Cerebellar cortex (tissue), 1 donor: ENCODE measurements at places on chromosomes 11 and 22.

DNA sequence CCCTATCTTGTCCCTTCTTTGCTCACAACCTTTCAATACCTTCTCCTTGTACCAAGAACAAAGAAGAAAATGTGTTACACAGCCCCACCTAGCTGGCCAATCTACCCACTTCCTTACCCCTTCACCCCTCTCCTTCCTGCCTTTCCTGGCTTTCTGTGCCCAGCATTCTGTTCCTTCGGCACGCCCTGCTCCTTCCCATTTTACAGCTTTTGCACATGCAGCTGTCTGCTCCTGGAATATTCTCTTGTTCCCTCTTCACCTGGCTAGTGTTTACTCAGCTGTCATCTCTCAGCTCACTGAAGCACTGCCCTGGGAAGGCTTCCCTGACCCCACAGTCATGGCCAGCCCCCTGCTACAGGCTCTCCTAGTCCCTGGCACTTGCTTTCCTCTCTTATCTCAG is 30.7 kb downstream of the SERPINH1 start:
- no peak for DNase-seq

GRCh38 chr11:81787584-81788049 is 946.0 kb downstream of the FAM181B start:
- DNase-seq = peak; percentile 3

DNA sequence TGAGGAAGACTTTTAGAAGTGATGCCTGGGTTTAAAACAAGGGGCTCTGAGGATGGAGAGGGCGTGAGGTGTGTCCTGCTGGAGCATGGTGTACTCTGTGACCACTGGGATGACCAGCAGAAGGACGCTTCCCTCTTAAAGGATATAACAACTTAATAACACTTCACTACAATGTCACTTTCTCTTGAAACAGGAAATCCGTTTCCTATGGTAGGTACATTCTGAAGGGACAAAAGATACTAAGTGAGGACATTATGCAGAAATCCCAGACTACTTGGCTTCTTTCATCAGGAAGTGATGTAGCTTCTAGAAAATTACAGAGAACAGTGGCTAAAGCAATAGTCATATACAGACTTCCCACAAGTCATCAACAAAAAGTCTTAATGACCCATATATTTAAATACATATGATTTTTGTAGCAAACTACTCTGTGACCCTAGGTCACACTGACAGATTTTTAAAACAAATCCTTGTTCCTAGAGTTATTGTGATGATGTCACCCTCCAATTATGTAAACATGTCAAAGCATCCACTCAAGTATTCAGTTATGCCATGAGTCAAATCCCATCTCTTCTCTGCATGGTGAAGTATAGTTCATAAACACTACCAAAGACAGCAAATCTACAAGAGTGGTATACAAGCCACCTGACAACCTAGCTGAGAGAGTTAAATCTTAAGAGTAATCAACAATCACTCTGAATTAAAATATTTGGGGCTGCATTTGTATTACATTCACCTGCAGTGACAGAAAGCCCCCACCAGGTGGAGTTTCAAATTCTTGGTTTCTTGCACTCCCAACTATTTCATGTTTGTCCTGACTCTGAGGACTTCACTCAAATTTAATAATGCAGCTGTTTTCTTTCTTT is 32.8 kb downstream of the PITPNB start:
- peak; percentile 57 for DNase-seq

DNA sequence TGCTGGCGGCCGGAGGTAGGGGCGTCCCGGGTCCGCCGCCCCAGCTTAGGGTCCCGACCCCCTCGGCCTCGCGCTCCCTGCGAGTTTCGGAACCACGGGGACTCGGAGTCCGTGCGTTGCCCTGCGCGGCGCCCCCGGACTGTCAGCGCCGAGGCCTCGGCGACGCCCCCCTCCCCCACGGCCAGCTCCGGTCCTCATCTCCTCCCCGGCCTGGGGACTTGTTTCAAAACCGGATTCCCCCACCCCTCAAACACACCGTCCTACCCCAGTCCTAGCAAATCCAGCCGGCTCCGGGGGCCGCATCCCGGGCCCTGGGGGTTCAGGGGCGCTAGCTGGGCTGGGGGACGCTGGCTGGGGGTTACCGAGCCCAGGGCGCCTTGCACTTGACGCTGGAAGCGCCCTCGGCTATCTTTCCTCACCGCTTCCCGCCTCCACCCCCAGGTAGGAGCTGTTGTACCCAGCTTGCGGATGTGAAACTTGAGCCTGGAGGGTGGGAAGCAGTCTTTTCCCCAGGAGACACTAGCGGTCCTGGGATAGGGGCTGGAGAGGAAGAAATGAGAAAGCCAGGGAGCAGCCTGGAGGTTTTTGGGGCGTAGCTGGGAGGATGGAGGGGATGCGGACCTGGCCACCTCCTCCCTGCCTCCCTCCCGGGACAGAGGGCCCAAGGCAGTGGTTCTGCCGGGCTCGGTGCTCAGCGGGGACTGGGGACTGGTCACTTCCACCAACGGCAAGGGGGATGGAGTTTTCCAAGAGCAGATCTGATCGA is 550 bp downstream of the FBLN1 start:
- DNase-seq = no peak

DNA sequence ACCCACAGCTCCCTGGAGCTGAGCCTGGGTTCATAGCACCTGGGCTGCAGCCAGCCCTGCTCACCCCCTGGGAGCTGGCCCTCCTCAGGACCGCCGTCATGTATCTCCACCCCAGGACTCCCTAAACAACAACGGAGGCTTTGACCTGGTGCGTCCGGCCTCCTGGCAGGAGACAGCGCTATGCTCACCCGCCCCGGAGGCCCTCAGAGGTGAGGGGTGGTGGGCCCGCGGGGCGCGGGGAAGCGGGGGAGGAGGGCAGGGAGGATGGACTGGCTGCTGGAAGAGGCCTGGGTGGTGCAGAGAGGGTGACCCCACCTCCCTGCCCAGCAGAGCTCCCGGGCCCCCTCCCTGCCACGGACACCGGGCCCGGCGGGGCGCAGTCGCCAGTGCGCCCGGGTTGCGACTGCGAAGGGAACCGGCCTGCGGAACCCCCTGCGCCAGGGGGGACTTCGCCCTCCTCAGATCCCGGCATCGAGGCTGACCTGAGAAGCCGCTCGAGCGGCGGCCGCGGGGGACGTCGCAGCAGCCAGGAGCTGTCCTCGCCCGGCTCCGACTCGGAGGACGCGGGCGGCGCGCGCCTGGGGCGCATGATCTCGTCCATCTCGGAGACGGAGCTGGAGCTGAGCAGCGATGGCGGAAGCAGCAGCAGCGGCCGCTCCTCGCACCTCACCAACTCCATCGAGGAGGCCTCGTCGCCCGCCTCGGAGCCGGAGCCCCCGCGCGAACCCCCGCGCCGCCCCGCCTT is 3.1 kb downstream of the MAPK8IP2 start:
- DNase-seq = no peak

DNA sequence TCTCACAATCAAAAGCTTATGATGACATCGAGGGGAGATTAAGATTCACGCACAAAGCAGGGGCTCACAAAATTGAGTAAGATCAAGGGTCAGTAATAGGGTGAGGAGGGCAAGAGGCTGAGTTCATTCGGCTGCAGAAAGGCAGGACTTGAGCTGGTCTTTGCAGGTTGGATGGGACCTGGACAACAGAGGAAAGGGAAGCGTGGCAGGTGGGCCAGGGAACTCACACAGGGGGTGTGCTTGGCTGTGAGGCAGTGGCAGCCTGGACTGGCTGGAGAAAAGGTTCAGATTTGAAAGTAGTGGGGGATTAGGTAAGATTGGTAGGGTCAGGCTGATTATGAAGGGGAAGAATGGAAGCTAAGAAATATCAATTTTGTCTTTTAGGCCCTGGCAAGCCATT is 161.6 kb downstream of the PKNOX2 start:
- DNase-seq = no peak

- no peak for DNase-seq
Measured at GRCh38 chr11:93482556-93482955, 60.6 kb downstream of the SMCO4 start.

DNA sequence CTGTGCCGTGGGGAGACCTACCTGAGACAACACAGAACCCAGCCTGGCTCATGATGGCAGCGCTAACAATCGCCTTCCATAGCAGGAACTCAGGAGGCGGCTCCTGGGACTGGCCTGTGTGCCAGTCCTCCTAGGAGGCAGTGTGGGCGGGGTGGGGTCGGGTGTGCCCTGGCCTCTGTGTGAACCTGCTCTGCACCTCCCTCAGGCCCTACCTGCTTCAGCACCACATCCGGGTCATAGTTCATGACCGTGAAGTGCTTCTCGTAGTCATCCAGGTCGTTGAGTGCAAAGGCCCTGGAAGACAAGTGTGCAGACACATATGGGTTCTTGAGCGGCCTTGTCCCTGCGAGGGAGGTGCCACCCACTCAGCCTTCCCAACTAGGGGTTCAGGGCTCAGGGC is 15.3 kb downstream of the TTLL12 start:
- DNase-seq = no peak

DNA sequence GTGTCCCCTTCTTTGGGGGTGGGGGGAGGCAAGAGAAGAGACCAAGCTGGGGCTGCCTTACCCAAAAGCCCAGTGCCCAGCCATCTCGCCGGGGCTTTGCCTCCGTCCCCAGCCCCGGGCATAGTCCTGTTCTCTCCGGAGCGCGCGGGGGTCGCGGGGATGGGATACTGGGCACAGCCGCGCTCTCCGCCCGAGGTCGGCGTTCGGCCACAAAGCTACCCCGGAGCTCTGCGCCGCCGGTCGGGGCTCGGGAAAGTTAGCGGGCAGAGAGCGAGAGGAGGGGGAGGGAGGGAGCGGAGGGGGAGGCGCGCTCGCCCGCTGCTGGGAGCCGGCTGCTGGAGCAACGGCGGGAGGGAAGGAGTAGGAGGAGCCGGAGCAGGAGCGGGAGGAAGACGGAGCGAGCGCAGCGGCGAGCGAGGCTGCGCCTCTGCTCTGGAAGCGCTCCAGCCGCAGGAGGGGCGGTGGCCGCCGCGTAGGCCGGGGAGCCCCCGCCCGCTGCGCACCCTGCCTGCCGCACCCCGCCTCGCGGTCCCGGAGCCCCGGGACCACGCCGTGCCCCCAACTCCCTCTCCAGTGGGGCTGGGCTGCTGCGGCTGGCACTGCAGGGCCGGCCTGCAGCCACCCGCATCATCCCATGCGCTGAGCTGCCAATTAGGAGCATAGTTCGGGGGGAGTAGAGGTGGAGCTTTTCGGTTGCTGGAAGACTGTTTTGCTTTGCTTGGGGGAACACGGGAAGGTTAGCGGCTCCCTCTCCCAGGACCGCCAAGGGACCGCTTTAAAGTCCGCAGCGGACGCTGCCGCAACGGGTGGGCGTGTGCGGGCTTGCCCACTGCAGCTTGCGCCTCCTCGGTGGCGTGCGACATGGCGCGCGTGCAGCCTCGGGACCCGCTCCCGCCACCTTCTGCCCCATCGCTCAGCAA is at the start of gene SCN4B:
Gene SCN4B (minus strand): TSS at position 272 of the 920 bp plus-strand sequence. CDS start 150 bp downstream, at position 122.
- DNase-seq = peak; percentile 76

DNA sequence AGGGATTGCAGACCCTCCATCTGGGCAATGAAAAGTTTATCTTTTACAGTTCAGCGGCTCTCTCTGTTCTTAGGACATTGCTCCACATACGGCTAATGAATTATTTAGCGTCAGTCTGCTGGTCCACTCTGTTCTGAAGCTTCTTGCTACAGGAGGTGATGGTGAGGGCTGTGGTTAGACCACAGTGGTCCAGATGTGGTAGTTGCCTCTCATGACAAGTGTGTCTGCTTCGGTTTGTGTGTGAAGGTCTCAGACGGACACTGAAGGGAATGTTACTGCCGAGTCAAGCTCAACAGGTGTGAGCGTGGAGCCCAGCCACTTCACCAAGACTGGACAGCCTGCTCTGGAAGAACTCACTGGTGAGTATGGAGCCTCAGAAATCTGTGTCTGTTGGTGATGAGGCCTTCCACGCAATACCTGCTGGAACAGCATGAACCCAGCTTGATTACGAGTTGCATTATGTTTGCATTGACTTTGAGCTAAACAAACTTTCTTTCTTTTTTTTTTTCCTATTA is 220.8 kb downstream of the DBX1 start:
- no peak for DNase-seq

GRCh38 chr11:111049131-111049530 is 196.4 kb upstream of the POU2AF2 start:
- no peak for DNase-seq

DNA sequence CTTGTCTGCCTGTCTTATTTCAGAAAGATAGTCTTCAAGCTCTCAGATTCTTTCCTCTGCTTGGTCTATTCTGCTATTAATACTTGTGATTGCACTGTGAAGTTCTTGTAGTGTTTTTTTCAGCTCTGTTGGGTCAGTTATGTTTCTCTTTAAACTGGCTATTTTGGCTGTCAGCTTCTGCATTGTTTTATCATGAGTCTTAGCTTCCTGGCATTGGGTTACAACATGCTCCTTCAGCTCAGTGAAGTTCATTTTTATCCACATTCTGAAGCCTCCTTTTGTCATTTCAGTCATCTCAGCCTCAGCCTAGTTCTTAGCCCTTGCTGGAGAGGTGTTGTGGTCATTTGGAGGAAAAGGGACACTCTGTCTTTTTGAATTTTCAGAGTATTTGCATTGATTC is 15.5 kb upstream of the DEPDC7 start:
- DNase-seq = no peak
